ENCODE measurements at places on chromosomes 1 and 21.

DNA sequence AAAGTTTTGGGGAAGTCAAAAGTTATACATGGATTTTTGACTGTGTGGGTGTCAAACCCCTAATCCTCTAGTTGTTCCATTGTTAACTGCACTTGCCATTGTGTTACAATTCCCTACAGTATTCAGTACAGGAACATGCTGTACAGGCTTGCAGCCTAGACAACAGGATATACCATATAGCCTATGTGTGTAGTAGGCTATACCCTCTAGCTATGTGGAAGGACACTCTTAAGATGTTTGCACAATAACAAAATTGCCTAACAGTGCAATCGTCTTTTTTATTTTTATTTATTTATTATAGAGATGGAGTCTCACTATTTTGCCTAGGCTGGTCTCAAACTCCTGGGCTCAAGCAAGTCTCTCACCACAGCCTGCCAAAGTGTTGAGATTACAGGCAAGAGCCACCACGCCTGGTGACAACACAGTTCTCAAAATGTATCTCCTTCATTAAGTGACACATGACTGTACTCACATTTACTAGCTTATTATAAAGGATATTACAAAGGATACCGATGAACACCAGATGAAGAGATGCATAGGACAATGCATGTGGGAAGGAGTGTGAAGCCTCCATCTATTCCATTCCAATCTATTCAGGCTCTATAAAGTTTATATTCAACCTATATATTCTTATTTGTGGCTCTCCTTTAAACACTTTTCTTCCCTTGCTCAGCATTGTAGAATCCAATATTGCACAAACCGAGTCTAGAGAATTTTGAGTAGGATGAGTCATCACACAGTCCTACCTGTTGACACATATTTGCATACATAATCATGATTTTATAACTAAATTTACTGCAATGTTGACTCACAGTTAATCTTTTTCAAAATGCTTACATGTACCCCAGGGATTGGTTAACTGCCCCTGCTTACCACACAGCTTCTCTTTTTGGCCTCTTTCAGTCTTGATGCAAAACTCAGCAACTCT lies 28.4 kb upstream of the CEP350 start:
- no peak for DNase-seq

DNA sequence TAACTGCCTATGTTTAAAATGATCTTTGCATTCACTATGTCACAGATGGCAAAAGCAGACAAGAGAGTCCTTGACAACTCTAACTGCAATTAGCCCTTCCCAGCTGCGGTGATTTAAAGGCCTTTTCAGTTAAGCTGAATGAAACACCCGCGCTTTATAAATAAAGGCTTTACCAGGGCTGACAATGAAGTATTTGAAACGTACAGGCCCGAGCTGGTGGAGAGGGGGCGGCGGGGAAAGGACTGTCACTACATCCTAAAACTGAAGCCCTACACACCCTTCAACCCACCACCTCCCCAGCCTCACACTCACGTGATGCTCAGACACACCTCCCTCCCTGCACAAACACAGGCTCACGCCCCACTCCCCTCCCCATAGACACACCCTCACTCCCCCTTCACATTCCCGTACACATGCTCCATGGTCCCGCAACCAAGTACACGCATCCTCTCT lies 45.5 kb downstream of the GRIK3 start:
- DNase-seq, result no peak

DNA sequence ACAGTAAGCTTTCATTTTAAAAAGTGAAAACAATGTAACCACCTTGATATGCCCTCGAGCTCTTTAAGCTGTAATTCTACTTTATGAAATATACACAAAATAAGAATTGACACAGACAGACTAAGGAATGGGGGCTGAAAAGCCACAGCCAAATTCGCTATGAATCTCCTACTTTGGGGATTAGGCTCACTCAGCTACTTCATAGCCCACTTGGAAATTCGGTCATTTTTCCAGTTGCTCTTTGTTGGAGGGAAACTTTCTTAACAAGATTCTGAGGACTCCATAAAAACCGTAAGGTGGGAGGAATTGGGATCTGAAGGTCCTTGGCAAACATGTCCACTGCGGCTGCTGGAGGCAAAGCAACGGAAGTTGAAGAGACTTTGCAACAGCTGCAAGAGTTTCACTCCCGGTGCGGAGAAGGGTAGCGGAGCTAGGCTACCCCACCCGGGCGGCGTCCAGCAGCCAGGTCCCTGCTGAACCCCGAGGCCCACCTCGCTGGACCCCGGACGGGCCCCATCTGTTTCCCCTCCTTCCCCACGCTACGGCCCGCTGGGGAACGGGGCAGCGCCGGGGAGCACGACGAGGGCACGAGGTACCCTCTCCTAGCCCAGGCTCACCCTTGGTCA lies 634 bp downstream of the MYCBP start:
- no peak for DNase-seq

GRCh38 chr1:239707615-239708014 lies 321.2 kb downstream of the CHRM3 start:
- no peak for DNase-seq

- no peak for DNase-seq
Measured at GRCh38 chr1:39163469-39163868, 41.0 kb upstream of the MACF1 start.

DNA sequence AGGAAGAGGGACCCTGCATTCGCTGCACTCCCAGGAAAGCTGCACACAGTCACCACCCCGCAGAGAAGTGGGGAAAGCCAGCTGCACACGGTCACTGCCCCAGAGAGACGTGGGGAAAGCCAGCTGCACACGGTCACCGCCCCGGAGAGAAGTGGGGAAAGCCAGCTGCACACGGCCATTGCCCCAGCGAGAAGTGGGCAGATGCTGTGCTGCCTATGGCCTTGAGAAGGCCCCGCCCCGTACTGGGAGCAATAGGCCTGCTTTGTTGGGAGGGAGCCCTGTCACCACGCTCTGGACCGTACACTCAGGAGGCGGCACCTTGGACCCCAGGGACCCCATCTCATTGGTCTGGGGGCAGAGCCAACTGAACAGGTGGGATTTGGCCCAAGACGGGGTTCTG lies 4.3 kb upstream of the GPR153 start:
- no peak for DNase-seq

GRCh38 chr1:155183775-155184221 lies 10.1 kb downstream of the TRIM46 start:
- DNase-seq, result no peak

DNA sequence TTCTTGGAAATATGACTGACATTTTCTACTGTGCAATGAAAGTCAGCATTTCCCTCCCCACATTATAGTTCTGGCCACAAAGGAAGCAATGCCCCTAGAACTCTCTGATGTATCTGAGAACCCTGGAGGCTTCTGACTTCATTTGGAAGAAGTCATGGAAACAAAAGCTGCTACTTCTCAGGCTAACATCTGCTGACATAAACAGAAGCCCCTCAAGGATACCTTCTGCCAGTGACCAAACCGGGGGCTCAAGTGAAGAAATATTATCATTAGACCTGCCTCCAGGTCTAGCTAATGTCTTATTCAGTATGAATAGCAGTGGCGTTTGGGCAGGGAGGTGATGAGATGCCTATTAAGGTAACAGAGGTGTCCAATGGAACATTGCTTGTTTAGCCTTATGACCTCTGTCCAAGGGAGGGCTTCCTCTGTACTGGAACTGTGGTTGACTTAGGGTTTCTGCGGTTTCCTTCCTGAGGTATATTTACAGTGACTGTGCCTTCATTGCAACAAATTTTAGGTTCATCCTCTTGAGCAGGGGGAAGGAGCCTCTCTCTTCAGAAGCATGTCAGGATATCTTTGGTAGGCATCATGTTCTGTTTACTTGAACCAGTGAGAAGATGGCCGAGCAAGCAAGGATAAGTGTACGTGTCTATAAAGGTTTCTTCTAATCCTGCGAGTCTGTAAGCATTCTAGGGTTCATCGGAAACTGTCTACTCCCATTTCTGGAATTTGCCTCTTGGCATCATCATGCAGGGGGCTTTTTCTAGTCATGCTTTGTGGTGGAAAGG lies 161.7 kb downstream of the PBX1 start:
- DNase-seq, result no peak

DNA sequence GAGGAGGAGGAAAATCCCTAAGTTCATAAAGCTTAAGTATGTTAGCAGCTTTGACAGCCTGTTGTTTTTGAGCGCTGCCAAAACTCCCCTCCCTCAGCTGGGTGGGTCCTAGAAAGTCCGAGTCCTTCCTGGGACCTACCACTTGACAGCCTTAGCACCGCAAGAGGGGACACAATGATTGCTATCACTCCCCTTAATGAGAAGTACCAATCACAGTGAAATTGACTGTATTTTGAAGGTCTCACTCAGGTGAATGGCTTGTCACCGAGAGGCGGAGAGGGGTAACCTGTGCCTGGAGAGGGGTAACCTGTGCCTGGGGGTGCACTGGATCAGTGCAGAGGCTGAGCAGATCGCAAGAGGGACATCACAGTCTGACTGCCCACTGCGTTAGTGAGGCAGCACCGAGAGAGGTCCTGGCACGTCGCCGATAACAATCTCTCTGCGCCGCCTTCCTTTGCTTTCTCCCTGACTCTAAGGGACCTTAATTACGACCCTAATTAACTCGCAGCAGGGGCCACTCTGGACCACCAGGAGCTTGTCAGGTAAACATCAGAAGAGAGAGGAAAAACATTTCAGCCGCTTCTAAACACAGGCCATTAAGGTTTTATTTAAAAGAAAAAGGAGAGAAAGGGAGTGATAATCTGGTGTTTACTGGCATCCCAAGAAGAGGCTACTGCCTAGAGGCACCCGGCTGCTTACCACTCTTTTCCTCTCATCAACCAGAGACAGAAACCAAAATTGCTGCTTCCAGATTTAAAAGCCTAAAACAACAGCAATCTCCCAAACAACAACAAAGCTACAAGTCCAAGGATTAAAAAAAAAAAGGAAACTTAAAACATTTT lies 25.7 kb upstream of the KCNK1 start:
- DNase-seq, result peak; percentile 57

DNA sequence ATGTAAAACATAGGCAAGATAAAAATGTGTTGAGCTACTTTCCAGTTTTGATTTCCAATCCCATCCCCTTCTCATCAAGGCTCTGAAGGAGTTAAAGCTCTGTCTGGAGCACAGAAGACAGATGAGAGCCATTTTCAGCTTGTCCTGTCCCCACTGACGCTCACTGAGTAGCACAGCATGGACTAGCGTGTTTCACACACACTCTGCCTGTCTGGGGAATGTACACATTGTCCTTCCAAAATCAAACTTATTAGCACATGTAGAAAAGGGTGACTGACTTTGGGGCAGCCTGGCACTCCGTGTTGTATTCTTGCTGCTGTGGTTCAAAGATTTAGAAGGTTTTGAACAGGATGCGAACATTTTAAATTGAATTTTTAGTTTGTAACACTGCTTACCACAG lies 139.2 kb downstream of the NEK7 start:
- DNase-seq, result no peak

DNA sequence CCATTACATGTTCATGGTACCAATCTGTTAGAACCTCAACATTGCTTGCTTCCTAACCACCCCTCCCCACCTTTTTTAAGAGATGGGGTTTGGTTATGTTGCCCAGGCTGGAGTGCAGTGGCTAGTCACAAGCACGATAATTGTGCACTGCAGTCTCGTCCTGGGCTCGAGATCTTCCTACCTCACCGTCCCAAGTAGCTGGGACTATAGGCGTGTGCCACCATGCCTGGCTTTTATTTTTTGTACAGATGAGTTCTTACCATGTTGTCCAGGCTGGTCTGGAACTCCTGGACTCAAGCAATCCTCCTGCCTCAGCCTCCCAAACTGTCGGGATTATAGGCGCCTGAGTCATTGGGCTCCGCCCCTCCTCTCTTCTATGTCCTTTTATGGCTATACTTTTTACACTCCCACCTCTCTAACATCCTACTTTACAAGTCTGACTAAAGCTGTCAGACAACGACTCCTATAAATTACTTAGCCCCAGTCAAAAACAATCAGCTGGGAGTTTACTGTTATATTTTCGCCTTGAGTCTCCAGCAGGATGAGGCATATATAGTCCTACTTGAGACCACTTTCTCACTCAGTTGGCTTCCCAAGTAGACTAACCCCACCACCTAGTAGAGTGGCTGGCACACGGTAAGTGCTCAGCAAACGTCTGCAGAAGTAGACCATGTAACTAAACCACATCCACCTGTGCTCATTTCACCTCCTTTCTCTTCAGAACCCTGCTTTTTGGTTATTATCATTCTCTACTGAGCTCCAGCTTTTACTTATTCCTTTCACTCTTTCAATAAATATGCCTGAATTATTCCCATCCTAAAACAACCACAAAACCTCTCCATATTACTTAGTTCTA lies 13.8 kb downstream of the ENSA start:
- DNase-seq, result no peak

GRCh38 chr1:203478231-203478630 lies 2.6 kb downstream of the PRELP start:
- DNase-seq, result peak; percentile 64

DNA sequence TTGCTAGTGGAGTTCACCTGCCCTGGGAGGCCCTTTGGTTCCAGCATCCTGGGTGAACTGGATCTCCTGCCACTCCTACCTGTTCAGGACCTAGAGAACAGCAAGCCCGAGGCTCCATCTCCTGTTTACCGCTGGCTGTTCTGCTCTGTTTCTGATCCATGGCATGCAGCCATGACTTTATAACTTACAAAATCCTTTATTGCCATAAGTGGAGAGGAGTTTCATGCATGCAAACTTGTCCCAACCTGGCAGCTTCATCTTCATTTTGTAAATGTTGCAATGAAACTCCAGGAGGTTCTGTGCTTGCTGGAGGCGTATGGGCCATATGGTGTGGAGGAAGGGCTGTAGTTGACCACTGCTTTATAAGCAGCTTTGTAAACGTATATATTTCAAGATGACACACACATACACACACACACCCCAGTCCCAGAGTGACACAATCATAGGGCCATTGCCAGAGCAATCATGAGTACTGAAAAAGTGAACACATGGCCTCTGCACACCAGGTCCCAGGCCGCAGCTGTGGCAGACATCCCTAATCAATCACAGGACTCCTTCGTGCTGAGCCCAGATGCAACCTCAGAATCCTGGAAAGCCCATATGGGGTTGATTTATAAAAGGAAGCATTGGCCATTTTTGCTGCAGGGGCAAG lies 69.0 kb downstream of the UBIAD1 start:
- DNase-seq, result no peak

DNA sequence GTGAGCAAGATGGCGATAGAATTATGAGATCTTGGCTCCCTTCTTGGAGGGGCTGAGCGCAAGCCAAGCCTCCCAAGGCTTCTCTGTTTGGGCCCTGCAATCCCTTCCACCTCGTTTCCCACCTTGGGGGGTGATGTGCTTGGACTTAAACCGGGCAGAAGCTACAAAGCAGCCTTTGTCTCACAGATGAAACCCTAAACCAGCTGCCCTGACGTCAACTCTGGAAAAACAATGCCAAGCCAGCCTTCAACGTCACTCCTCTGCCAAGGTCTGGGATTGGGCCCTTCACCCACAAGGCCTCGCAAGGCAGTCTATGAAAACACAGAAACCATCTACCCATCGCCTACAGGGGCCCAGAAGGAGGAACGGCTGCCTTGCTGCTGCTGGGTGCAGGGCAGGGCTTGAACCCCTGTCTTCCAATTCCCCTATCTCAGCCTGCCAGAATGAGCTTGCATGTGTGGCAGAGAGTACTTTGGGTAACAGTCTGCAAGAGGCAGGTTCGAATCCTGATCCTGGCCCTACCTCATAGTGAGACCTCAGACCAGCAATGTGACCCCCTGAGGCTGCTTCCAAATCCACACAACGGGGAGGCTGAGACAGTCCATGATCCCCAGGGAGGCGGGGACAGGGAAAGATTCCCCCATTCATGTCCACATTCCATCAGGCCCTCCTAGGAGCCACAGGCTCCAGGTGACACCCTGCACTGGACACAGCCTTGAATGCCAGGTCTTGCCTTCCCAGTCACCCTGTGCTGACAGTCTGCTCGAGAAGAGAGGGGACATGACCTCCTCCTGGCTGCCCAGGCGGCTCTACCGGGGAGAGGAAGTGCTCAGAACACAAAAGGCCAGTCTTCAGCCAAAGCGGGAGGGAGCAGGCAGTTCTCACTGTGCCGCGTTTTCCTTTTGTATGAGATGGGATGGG lies 15.0 kb downstream of the IFFO2 start:
- no peak for DNase-seq
